ENCODE measurements at places on chromosomes 5 and 9.

GRCh38 chr5:172234031-172234430 lies 40.1 kb downstream of the EFCAB9 start:
- no peak for DNase-seq

DNA sequence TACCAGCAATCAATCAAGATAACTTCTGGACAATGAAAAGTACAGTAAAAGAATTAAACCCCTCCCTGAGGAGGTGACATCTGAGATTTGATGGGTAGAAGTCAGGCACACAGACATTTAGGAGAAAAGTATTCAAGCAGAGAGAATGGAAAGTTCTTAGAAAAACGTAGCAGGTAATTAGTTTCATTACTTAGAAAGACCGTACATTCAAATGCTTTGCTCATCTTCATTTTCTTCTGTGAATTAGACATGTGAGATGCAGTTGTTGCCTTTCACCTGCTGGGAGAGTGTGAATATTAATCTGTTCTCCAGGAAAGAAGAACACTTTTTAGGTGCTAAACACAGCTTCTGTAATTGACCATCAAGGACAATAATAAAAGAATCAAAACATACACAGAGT lies 71.3 kb upstream of the PPP1R2B start:
- no peak for DNase-seq

- DNase-seq: no peak
Observed at GRCh38 chr5:32559411-32559810, 25.9 kb upstream of the SUB1 start.

DNA sequence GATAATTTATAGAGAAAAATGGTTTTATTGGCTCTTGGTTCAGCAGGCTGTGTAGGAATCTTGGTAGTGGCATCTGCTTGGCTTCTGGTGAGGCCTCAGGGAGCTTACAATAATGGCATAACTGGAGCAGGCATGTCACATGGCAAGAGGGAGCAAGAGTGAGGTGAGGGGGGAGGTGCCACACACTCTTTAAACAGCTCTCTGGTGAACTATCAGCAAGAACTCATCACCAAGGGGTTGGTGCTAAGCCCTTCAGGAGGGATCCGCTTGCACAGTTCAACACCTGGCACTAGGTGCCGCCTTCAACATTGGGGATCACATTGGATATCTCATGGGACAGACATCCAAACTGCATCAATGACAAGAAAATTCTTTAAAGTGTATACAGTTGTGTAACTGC lies 10.5 kb downstream of the GPBP1 start:
- no peak for DNase-seq

GRCh38 chr5:35856765-35857351 lies at the start of gene IL7R:
TSS of gene IL7R (plus strand) at chr5:35856891. CDS start at chr5:35856978, 87 bp downstream.
- DNase-seq: no peak

GRCh38 chr9:111451570-111451969 lies 32.6 kb downstream of the ECPAS start:
- no peak for DNase-seq

DNA sequence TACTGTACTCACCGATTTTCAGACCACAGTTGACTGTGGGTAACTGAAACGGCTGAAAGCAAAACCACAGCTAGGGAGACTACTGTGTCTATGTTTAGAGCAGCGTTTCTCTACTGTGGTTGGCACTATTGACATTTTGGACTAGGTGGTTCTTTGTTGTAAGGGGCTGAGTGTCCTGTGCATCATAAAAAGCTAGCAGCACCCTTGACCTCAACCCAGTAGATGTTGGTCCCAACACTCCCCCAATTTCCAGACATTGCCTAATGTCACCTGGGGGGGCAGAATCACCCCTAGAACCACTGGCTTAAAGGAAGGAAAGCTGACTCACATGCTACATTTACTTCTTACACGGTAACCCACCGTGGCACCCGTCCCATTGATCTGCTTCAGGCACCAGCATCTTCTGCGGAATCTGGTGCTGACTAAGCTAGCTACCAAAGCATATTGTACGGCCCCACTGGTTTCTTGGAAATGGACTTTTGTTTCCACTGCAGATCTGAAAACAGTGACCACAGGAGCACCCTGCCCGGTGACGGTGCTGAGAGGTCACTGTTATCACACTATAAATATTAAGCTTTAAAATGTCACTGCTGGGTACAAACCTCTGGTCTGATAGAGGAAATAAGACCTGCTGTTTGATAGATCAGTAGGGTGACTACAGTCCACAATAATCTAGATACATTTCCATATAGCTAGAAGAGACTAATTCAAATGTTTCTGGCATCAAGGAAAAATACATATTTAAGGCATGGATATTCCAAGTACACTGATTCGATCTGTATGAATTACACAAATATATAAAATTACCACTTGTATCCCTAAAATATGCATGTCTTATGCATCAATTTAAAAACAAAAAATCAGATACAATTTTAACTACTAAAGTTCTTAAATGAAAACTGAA lies 151.4 kb downstream of the HSD17B3 start:
- DNase-seq: peak; percentile 35

DNA sequence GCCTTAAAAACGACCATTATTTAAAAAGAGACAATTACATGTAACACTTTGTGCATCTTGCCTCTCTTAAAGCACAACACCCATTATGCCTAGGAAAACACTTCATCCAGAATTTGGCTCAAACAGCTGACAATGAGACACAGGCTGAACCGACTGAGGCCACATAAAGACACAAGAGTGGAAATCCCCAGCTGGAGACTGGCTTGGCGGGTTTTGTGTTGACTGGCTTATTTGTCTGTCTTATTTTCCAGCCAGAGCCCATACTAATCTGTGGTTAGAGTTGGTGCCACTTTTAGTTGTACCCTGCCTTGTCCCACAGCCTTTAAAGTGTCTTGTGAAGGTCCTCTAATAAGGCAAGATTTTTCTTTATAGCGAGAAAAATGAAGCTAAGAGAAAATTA lies 21.2 kb downstream of the TRIM14 start:
- DNase-seq: no peak

- no peak for DNase-seq
Observed at GRCh38 chr9:114383521-114384231, 4.1 kb downstream of the AKNA start.

All from activated T-cell treated with anti-CD3 and anti-CD28 coated beads for 4 hours (primary cell).